ENCODE measurements at places on chromosomes 11 and 22.

DNA sequence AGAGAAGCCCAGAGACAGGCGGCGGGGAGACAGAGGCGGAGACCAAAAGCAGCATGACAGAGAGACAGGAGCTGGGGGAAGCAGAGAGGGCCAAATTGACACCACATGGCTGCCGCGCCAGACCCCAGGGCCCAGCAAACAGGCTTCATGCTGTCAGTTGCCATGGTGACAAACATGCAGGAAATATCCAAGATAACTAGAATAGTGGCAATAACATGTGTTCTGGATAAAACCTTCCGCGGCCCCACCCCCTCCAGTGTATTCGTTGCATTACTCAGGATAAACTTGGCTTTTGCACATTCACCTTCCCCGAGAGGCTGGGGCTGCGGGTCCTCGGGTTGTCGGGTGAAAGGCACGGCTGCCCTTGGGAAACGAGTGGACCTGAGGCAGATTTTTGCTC lies 49.9 kb upstream of the CDON start:
- no peak for DNase-seq

DNA sequence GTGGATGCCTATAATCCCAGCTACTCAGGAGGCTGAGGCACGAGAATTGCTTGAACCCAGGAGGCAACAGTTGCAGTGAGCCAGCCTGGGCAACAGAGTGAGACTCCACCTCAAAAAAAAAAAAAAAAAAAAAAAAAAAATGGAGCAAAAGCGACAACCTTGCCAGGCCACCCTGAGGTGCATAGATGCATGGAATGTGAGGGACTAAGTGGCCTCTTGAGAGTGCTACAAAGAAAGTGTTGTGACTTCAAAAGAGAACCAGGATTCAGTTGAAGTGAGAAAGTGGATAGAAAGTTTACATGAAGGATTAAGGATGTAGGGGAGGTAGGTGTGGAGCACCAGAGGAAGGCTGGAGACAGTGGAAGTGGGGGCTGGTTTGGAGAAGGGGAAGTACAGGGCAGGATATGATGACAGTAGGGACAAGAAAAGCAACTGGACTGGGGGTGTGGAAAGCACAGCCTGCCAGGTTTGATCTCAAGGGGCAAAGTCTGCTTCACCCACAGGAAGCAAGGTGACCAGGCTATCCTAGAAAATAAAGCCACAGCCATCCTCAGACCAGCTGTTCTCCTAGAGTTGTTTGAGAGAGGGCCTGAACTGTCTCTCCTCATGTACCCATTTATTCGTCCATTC lies 36.0 kb upstream of the OLFML1 start:
- no peak for DNase-seq

GRCh38 chr11:116955949-116956348 lies 118.5 kb upstream of the APOA1 start:
- no peak for DNase-seq

- DNase-seq, result no peak
Observed at GRCh38 chr11:64931290-64931689, 4.4 kb downstream of the GPHA2 start.

DNA sequence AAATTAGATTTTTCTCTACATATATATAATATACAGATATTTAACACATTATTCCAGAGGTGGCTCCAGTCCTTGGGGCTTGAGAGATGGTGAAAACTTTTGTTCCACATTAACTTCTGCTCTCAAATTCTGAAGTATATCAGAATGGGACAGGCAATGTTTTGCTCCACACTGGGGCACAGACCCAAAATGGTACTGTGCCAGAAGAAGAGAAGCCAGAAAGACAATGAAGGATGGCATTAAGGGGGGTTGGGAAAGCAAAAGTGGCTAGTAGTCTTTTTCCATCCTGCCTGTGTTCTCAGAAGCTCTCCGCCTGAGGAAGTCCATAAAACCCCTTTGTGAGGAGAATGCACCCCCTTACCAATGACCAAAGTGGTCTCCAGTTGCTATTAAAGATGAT lies 40.1 kb downstream of the OSBP start:
- no peak for DNase-seq

- no peak for DNase-seq
Observed at GRCh38 chr22:22155146-22155545, 89.4 kb upstream of the VPREB1 start.

GRCh38 chr22:22450343-22450839 lies 58.2 kb downstream of the ZNF280B start:
- no peak for DNase-seq

- no peak for DNase-seq
Observed at GRCh38 chr11:17392872-17393271, 4.4 kb upstream of the KCNJ11 start.

- no peak for DNase-seq
Observed at GRCh38 chr11:22079133-22079872, 113.6 kb upstream of the ANO5 start.

DNA sequence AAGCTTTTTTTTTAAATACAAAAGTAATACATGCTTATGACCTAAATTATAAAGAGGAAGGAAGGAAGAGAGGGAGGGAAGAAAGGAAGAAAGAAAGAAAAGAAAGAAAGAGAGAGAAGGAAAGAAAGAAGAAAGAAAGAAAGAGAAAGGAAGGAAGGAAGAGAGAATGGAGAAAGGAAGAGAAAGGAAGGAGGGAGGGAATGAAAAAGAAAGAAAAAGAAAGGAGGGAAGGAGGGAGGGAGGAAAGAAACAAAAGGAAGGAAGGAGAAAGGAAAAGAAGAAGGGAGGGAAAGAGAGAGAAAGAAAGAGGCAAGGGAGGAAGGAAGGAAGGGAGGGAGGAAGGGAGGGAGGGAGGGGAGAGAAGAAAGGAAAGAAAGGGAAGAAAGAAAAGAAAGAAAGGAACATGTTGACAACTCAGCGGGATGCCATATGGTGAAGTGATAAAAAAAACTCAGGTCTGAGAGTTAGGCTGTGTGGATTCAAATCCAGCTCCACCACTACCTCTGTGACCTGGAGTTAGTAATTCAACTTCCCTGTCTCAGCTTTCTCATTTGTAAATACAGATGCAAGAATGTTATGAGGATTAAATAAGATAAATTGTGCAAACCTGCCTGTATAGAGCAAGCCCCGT lies 9.6 kb upstream of the EED start:
- DNase-seq, result no peak

DNA sequence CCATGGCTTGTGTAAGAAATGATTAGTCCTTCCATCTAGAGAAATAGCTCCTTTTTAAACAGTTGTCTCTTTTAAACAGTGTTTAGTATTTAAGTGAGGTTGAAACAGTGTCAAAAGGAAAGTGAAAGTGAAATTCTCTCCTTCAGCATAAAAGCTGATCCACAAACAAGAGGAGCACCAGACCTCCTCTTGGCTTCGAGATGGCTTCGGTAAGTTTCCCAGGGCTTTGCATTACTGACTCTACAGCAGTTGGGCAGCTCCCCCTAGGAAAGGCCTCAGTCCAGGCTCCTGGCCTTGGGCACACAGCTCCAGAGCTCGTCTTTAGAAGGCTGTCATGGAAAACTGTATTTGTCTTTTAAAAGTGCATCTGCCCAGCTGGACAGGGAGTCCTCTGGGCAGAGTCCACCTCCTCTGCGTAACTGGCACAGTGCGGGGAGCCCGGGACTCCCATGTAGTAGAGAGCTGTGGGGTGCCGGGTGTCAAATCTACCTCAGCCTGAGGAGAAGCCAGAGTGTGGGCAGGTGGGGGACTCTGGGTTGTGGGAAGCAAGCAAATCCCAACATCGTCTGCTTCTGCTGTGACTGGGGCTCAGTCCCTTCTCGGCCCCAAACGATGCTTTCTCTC lies at the start of gene PLAAT4:
Gene PLAAT4, plus strand, starts transcription at position 140 of the 624 bp plus-strand sequence. Its CDS starts 61 bp downstream, at position 201.
- peak; percentile 44 for DNase-seq

DNA sequence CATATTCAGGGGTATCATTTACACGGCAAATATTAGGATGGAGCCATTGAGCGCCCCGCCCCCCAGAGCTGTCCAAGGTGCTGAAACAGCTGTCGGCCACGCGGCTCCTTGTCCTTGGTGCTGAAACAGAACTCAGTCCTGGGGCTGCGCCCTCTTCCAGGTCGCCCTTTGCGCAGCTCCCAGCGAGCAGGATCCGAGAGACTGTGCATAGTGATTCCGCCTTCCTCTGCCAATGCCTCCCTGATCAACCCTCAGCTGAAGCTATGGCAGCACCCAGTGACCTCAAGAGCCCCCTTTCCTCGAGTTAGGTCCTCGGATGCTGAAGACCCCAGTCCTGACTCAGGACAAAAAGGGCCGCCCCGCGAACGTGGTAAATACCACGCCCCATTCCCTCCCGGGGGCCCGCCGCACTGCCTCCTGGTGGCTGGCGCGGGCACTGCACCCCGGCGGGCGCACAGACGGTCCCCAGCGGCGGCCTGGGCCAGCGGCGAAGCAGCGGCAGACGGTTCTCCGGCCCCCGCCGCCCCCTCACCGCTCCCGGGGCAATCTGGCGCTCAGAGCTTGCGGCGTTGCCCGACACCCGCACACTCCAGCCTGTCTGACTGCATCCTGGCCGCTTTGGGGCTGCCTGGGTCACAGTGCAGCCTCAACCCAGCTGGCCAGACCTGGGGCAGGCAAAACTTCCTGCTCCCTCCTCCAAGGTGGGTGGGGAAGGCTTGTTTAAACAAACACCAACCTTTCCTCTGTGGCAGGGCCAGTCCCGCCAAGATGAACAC lies 13.4 kb downstream of the SYT7 start:
- peak; percentile 86 for DNase-seq

- DNase-seq, result no peak
Observed at GRCh38 chr11:118106789-118107335, 20.1 kb upstream of the SMIM35 start.

- no peak for DNase-seq
Observed at GRCh38 chr11:19966441-19966840, 193.8 kb downstream of the DBX1 start.

DNA sequence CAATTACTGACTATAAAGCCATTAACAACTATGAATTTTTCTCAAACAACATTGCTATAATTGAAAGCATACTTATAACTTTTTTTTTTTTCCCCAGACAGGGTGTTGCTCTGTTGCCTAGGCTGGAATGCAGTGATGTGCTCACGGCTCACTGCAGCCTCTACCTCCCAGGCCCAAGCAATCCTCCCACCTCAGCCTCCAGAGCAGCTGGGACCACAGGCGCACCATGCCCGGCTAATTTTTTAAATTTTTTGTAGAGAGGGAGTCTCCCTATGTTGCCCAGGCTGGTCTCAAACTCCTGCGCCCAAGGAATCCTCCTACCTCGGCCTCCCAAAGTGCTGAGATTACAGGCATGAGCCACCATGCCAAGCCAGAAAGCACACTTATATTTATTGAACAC lies 6.1 kb upstream of the WEE1 start:
- no peak for DNase-seq

DNA sequence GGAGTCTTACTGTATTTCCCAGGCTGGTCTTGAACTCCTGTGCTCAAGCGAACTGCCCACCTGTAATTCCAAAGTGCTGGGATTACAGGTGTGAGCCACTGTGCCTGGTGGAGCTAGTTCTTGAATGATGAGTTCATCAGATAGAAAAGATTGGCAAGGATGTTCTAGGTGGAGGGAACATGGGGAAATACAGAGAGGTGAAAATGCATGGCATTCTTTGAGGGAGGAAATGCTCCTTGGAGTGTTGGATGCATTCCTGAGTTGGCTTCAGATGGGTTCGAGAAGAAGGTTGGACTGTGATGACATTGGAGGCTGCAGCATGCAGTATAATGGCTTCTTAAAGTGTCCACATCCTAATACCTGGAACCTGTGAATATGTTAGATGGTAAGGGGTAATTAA lies 4.4 kb downstream of the DDX10 start:
- DNase-seq, result no peak

DNA sequence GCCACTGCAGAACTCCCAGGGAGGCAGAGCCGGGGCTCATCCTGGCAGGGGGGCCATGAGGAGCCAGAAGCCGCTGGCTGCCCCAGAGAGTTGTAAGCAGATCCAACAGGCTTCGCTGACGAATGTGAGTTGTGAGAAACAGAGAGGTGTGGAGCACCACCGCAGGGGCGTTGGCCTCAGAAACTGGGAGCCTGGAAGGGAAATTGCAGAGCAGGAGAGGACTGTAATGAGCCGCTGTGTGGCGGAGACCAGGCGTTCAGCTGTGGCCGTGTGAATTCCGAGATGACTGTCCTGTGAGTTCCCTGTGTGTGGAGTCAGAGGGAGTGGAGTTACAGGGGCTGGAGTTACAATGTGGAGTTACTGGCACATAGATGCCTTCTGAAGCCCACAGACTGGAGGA lies 27.7 kb upstream of the ETS1 start:
- DNase-seq, result no peak

DNA sequence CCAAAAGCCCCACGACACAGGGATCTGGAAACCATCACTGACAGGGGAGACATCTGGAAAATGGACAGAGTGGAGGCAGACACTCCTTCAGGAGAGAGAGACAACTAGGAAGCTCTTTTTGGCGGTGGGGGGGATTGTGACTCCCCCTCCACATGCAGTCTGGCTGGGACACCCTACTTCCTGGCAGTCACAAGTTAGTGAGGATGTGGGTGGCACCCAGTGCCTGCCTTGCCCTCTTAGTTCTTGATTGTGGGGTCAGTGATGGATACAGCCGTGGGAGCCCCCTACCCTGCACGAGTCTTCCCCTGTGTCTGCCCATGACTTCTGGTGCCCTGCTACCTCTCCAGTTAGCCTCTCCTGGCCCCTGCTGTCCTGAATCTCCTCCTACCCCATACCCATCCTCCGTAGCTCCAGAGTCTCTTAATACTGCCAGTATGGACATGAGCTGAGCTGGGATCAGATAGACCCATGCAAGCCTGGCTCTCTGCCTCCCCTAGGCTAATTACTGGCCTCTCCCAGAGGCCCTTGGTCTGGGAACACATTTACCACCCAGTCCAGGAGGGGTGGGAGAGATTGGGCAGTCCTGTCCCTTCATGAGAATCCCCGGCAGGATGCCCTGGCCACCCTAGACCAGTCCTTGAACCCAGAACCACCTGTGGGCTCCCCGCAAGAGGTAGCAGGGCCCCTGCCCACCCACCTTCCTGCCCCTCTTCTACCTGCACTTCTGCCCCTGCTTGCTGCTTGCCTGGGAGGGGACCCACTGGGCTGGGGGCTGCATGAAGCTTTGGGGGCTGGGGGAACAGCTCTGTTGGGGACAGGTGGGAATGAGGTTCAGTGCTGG lies 22.8 kb downstream of the RHBDD3 start:
- no peak for DNase-seq

- no peak for DNase-seq
Observed at GRCh38 chr22:32852395-32853251, 51.1 kb downstream of the TIMP3 start.

Measured in activated CD4-positive, alpha-beta T cell treated with anti-CD3 and anti-CD28 coated beads for 36 hours (primary cell).